ENCODE measurements at places on chromosomes 4 and X.

GRCh38 chrX:6169407-6169806, 59.3 kb downstream of the NLGN4X start:
- no peak for DNase-seq

DNA sequence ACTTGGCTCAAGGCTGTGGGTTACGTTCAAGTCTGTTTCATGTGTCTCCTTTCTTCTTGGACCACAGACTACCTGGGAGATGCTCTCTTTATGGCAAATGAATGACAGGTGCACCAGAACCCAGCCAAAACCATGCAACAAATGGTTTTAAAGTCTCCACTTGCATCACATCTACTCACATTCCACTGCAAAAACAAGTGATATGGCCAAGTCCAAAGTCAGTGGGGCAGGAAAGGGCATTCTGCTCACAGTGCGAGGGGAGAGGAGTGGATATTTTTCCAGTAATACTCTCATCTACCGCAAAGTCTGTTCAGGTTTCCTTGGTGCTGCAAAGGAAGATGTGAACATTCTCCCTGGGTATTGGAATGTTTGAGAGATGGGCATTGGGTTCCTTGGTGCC, 120.5 kb downstream of the UCHL1 start:
- no peak for DNase-seq

- no peak for DNase-seq
These were observed 29.1 kb upstream of the MMAA start for GRCh38 chr4:145589916-145590702.

- DNase-seq: no peak
These were observed 3.1 kb downstream of the ZNF827 start for GRCh38 chr4:145935253-145936141.

DNA sequence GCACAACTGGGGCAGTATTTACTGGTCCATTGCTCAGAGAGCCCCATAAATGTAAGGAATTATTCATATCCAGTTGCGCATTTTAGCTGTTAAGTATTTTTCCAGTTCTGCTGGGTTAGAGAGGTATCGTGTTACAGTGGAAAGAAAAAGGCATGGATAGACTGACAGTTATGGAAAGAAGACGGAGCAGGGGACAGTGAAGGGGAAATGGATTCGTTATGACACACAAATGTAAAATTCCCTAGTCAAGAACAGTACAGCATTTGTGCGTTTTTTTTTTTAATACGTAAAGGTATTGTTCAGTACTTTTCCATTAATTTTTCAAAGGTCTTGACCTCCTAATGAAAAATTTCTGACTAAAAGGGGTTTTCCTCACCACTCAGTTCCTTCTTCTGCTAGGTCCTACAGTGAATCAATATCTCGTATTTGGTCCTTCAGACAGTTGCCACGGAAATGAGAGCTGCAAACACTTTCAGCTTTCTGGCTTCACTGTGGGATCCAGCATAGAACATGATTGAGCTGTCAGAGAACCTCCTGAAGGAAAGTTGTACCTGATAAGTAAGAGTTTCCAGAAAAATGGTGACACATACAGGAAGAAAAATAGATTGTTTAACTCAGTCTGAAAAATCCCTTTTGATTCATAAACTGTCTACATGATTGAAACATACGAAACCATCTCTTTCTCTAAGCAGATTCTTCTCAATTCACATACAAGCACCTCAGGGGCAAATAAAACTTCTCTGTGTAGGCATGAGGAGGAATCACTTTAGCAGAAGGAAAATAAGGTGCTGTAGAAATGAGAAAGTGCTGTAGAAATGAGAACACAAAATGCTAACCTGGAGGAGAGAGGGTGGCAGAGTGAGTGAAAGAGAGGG, 21.8 kb upstream of the BBS12 start:
- no peak for DNase-seq

DNA sequence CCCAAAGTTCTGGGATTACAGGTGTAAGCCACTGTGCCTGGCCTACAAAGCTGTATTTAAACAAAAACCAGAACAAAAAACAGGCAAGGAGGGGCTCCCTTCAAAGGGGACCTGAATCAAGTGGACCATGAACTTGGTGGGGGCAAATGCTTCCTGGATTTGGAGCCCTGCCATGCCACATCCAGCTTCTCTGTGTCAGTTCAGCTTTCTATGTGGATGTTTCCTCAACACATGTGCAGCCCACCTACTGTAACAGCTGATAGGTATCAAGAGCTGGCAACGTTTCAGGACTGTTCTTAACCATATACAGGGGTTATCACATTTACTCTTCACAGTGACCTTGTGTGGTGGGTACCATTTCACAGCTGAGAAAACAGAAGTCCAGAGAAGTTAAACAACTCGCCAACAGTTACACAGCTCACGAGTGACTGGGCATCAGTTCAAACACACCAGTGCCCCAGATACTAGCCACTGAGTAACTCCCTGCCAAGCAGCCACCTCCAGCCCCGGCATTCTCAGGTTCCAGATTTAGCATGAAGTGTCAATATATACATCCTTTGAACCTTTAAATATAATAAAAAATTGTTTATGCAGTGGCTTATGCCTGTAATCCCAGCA, 7.5 kb downstream of the GPR143 start:
- DNase-seq: no peak

GRCh38 chr4:150033901-150034300, 44.3 kb upstream of the DCLK2 start:
- DNase-seq: no peak

GRCh38 chr4:184295206-184295605, 77.5 kb upstream of the ENPP6 start:
- no peak for DNase-seq

GRCh38 chrX:134364711-134365110, 95.3 kb upstream of the HPRT1 start:
- no peak for DNase-seq

DNA sequence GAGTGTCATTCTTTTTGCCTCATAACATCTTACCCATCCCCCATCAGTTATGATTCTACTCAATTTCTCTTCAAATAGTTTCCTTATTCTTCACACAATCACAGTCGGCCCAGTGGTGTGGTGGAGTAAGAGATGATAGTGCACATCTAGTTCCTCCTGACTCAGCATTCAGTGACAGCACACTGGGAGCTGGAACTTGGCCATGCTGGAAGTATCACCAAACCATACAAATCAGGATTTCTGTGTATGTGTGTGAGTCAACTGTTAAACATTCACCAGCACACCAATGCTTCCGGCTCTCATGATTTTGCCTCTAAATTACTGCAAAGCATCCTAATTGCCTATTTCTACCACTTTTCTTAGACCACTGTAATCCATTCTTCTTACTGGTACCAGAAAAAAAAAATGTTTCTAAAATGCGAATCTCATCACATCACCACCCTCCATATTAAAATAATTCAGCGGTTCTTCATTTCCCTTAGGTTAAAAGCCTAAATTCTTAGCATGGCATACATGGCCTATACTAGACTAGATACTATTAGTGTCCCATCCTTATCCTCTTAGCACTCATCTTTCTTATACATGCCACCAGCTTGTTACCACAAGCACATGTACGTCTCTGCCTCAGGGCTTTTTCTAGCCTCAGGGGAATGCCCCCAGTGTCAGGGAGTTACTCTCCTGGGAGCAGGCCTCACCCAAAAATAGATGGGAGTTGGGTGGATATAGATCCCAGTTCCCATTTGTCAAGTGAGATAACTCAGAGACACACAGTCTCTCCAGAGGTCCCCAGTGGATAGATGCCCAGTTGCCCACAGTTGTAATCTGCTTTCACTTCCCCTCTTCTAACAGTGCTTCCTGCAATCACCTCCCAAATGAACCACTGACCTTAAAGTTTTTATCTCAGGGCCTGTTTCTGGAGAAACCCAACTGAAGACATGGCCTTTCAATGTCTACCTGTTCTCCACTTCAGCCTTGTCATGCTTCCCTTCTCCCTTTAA, 49.2 kb upstream of the DDX53 start:
- DNase-seq: peak; percentile 55

DNA sequence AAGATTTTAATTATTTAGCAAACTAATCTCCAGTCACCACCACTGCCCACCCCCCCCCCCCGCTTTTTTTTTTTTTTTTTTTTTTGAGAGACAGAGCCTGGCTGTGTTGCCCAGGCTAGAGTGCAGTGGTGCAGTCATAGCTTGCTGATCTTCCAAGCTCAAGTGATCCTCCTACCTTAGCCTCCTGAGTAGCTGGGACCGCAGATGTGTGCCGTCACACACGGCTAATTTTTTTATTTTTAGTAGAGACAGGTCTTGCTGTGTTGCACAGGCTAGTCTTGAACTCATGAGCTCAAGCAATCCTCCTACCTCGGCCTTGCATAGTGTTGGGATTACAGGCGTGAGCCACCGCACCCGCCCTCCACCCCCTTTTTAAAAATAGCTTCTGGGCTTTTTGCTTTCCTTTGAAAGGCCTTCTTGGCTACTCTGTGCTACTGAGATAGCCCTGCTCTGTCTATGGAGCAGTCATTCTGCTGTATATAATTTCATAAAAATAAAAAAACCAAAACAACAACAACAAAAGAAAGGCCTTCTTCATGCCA, 18.7 kb downstream of the TXLNG start:
- DNase-seq: no peak

- no peak for DNase-seq
These were observed 1217.0 kb upstream of the PRKX start for GRCh38 chrX:4930426-4930825.

GRCh38 chrX:16885628-16886027, 15.5 kb upstream of the RBBP7 start:
- DNase-seq: no peak

DNA sequence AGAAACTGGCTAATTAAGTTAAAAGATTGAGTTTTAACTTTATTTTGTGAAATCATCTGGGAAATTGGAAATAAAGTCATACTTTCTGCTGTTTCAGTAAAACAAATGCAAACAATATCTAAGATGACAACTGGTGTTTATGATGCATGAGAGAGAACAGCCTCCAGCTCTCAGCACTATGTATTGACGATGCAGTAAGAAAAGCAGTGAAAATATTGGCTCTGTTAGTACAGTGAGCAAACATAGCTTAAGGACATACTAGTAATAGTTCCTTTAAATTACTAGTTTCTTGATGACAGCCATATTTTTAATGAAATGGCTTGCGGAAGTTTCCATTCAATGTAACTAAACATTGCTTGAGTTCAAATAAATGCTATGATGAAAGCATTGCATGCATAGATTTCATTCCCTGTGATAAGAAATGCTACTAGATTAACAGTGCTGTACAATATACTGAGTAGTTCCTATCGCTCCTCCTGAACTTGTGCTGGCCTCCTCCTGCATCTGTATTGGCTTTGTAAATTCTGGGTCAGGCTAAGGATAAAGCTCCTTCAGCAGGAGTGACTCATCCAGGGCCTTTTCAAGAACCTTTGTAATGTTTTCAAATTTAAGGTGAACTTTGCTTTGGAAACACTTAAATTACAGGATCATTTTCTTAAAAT, 11.6 kb downstream of the ARHGAP24 start:
- no peak for DNase-seq

DNA sequence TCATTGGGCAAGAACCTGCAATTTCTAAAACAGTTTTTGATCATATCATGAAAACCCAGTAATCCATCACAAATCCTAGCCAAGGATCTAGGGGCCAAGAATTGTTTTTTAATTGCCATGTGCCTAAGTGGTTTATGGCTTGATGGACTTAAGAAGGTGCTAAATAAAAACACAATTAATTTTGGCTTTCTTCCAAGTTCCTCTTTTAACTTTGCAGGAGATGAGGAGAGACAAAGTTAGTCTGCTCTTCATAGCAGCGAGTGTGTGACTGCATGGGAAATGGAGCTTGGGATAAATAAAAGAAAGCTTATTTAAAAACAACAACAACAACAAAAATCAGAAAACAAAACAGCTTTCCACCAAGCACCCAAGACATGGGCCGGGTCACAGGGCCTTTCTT, 41.4 kb downstream of the ARHGEF9 start:
- DNase-seq: no peak

DNA sequence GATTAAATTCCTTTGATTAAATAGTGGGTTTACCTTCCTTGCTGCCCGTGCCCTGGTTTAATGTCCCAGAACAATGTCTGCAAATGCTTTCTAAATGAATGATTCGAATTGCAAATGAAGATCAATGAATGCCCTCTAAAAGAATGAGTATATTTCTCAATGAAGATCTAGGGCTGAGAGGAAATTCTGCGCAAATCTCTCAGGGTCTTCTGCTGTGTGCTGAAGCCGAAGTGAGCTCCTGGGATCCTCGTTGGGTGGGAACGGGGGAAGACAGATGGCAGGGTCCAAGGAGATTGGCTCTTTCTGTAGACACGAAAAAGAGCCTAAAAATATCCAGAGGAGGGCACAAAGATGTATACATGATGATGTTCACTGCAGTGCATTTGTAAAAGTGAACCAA, 224.8 kb downstream of the STIM2 start:
- DNase-seq: no peak

- no peak for DNase-seq
These were observed 64.7 kb upstream of the SPP1 start for GRCh38 chr4:87910795-87911194.

Data from HS-27A (cell line).